ENCODE measurements at places on chromosomes 5 and 9.

DNA sequence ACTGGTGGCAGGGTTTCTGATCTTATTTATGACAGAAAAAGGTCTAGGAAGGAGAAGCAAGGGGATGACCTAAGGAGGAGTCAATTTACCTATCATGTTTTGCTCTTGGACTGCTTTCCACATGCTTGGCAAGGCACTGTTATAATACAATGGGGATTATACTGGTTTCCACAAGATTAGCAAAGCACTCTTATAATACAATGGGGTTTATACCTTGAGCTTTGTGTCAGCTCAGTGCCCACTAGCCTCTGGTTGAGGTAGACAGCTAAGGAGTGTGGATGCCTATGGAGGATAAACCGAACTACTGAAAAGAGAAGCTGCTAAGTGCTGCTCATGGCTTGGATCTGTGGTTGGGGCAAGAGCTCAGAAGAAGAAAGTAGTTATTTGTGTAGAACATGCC, 68.7 kb downstream of the MRPS27 start:
- DNase-seq: no peak

- DNase-seq: no peak
Measured at GRCh38 chr5:6175172-6175854, 203.0 kb downstream of the MED10 start.

DNA sequence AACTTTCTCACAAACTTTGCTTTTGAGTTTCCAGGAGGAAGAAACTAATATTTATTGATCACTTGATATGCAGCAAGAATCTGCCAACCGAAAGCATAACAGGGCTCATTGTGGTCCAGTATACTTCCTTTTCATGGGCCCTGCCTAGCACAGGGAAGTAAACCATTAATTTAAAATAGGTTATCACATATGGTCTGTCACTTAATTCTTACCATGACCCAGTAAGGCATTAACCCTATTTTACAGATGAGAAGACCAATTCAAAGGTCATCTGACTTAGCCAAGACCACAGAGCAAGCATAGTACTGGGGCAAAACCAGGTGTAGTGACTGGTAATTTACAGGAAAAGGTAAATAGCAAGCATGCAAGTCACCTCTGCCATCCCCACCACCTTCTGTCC, 336.9 kb upstream of the DMAC1 start:
- no peak for DNase-seq

DNA sequence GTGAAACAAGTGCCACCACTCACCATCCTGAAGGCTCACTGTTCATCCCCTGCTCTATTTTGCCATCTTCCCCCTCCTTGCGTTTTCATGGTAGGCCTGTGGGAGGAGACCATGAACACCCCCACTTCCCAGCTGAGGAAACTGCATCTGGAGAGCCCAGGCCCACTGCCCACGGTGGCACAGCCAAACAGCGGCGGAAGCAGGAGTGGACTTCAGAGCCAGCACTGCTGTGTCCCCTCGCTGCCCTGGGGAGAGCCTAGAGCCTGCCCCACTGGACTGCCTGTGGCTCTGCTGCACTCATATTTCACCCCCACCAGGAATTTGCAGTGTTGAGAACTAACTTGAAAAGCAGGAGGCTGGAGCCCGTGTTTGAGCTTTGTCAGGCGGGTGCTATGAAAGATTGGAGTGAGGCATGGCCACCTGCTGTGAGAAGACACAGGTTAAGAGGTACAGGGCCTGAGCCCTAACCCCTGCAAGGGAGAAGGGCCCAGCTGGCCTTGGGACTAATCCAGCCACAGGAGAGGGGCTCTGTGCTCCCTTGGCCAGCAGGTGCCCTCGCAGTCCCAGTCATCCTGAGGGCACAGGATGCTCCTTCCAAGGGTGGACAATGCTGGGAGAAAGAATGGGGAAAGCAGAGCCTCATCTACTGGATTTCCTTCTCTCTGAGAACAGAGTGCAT, 79.0 kb downstream of the MACROH2A1 start:
- no peak for DNase-seq

GRCh38 chr9:122016309-122016708, 76.8 kb downstream of the TTLL11 start:
- no peak for DNase-seq

- DNase-seq: no peak
Measured at GRCh38 chr9:7777771-7778170, 21.8 kb downstream of the DMAC1 start.

- no peak for DNase-seq
Measured at GRCh38 chr5:110106750-110107149, 417.0 kb downstream of the MAN2A1 start.

GRCh38 chr9:130806327-130806716, 28.7 kb upstream of the ABL1 start:
- DNase-seq: no peak

GRCh38 chr5:9544056-9544455, 1.8 kb downstream of the SEMA5A start:
- DNase-seq: no peak

- no peak for DNase-seq
Measured at GRCh38 chr9:69895659-69896058, 75.0 kb downstream of the CFAP95 start.

DNA sequence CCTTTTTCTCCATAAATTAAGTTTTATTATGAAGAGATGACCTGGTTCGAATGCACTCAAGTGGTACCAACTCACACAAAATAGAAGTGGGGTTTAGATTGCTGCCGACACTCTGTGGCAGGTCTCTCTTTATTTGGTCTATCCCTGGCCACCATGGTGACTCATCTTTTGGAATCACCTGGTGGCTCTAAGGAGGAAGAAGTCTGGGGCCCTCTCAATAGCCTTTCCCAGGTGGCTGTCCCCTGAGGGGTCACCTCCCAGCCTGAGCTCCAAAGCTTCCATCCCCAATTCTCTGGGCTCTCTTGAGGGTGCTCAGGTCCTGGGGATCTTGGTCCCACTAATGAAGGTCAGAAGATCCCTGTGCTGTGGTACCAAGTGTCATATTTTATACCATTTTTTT, 136.8 kb downstream of the MVB12B start:
- peak; percentile 13 for DNase-seq

- DNase-seq: no peak
Measured at GRCh38 chr5:57598756-57599155, 116.1 kb upstream of the ACTBL2 start.

DNA sequence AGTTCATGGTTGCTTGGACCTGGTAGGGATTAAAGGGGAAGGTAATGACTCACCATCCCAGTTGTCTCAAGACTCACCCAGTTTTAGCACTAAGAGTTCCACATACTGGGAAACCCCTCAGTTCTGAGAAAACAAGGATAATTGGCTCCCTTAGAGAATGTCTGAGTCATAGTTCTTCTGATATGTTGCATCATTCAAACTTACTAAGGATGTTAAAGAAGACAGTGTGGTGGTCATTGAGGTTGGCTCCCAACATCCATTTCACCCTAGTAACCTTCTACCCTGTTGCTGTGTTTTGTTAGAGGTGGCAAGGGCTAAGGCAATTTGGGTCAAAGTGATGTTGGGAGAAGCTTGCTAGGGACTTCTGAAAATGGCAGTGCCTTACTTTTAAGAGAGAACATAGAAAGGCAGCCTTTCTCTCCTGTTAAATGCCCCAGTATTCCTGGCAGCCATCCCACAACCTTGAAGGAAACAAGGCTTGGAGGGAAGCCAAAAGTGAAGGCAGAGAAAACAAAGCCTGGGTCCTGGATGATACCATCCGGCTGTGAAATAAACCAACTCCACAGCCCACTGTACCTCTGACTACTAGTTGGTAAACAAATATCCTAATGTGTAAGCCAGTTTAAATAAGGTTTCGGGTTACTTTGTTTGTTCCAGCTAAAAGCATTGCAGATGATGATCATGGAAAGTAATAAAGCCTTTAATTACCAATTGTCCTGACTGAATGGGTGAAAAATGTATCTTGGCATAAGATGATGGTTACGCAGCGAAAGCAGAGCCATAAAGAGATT, 80.4 kb upstream of the ADAMTSL1 start:
- no peak for DNase-seq

GRCh38 chr5:103452089-103452488, 110.5 kb downstream of the NUDT12 start:
- no peak for DNase-seq

DNA sequence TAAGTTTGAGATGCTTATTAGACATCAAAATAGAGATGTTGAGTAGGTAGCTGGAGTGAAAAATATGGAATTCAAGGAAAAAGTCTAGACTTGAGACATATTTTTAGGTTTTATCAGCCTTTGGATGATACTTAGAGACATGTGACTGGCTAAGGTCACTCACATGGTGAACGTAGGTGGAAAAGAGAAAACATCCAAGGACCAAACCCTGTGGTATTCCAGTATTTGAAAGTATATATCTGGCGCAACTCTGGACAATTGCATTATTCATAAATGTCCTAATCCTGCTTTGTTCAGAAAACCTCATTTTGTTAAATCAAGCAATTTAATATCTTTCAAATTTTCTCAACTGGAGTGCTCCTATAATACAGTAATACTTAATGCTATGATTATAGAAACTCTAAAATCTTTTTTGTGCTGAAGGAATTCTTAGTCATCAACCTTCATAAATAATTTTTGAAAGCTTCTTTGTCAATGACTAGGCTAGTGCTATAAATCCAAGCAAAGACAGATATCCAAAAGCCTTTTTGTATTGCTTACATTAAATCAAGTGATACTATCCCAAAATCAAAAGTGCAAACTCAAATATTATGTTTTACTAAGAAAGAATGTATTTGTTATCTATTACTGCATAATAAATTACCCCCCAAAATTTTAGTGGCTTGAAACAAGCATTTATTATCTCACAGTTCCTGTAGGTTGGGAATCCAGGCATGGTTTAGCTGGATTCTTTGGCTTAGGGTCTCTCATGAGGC, 452.0 kb downstream of the ENC1 start:
- no peak for DNase-seq

GRCh38 chr9:132919614-132920268, 24.7 kb downstream of the TSC1 start:
- DNase-seq: no peak

DNA sequence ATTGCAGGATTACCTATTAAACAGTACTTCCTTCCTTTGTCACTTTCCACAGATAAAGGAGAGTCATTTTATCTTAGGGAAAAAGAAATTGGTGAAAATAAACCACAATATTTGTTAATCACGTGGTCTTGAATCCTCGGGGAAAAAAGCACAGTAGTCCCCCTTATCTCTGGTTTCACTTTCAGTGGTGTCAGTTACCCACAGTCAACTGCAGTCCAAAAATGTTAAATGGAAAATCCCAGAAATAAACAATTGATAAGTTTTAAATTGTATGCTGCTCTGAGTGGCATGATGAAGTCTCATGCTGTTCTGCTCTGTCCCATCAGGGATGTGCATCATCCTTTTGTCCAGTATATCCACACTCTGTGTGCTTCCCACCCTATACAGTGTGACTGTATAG, 405.2 kb upstream of the MPDZ start:
- DNase-seq: no peak

DNA sequence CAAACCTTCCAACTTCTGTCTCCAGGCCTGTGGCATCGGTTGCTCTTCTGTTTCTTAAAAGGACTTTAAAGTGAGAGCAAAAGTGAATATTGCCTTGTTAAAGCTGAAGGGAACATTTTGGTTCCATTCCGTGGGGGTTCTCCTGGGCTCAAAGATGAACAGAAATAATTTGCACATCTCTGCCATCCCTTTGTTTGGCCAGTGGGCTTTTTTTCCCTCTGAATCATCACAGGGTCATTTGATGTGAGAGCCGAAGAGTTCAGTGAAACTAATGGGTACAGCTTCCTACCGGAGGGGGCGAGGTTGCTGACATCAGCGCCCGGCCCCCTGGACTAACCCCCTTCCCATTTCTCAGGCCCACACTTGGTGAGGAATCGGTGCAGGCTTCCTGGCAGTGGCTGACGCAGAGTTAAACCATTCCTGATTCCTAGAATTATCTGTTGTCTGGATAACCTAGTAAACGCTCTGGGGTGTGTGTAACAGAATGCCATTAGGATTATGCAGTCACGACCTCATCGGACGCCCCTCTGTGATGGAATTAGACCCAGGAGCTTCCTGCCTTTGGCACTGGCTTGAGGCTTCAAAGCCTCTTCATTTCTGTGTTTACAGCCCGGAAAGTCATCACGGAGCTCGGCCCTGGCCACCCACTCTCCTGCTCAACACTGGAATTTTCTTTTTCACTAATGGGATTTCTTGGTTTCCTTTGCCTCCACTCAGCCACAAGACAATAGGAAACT, 61.6 kb upstream of the RPL26L1 start:
- no peak for DNase-seq

- DNase-seq: no peak
Measured at GRCh38 chr5:17019324-17019723, 83.2 kb upstream of the MYO10 start.

DNA sequence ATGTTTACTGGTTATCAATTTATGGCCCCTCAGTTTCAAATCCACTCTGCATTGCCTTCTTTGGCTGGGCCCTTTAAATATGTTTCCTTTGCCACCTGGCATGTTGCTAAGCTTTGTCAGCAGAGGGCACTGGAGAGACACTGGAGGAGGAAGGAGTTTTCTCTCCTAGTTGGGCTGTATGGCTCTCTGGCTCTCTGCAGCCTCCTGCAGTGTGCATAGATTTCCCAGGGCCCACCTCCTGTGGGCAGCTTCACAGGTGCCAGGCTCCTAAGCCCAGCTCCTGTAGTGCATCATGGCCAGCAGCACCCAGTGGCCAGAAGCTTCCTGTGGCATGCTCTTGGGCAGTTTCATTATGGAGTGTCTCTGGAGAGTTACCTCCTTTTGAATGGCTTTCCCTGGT, 23.3 kb downstream of the CAVIN4 start:
- peak; percentile 39 for DNase-seq
